ENCODE measurements at places on chromosomes 16 and 17.

DNA sequence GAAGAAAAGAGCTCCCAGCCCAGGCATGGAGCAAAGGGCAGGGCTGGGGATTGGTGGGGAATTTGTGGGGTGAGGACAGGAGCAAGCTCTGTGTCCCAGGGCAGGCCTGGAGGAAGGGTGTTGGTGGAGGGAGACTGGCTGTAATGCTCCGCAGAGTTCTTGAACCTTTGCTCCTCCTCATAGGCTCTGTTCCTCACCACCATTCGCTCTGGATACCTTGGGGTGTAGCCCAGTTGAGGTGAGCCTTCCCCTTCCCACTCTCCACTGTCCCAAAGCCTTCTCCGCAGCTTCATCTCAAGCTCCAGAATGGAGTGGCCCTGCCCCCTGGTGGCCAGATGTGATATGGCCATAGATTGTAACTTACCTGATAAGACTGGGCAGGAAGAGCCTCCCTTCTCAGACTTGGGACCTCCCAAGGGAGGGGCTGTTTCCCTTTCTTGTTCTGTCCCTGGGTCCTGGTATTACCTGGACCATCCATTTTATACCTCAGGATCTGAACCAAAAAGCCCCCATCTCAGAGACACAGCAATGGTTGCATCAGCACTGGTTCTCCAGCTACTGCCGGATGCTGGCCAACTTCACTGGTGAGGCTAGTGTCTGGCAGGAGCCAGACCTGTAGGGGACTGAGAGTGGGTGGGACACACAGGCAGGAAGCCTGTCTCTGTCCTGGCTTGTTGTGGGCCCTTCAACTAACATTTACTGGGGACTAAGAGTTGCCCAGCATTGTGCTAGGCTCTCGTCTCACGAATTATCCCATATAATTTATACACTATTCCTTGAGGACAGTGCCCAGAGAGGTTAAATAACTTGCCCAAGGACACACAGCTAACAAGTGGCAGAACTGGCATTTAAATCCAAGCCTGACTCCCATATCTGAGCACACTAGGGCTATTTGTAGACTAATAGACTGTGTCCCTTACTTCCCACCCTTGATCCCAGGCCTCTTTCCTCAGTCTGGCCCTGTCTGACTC, 19.1 kb upstream of the STAC2 start:
- peak; percentile 95 for DNase-seq

GRCh38 chr16:67731071-67731752, 12.1 kb upstream of the GFOD2 start:
- no peak for DNase-seq

DNA sequence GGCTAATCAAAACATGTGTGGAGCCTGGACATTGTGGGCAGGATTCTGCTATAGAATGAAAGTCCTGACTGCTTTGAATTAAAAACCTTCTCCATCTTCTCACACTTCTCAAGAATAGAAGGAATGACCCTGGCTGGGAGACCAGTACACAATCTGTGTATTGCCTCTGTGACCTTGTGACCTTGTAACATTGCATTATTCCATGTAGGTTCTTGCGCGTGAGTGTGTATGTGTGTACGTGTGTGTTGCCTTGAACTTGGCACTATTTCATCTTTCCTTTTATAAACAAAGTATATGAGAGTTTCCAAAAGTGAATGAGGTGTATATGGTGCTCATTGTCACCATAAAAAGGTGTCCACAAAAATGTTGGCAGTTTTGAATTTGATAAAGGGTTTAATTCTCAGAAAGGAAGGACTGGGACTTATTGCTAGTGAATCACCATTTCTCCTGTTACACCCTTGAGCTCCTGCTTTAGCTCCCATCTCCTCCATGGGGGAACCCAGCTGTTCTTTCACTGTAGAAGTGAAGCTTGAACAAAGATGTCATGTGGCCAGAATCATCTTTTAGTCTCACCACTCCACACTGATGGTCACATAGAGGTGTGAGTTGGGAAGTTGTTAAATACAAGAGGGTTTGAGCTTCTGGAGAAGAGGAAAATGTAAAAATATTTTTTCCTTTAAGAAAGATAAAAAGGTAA, 244.9 kb downstream of the FTO start:
- DNase-seq, result no peak

DNA sequence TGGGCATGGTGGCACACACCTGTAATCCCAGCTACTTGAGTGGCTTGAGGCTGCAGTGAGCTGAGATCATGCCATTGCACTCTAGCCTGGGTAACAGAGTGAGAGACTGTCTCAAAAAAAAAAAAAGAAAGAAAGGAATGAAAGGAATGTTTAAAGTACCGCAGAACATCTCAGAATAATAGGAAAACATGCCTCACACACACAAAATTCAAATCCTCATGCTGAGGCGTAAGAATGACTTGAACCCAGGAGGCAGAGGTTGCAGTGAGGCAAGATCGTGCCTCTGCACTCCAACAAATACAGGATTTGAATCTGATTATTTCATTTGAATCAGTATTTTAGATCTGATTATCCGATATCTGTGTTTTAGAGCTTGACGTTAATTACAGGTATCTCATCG, 21.3 kb upstream of the GAA start:
- DNase-seq, result no peak

- no peak for DNase-seq
Observed at GRCh38 chr16:66701516-66701915, 5.0 kb upstream of the CMTM4 start.

GRCh38 chr17:80203471-80203963, 16.6 kb downstream of the SGSH start:
- DNase-seq, result no peak

DNA sequence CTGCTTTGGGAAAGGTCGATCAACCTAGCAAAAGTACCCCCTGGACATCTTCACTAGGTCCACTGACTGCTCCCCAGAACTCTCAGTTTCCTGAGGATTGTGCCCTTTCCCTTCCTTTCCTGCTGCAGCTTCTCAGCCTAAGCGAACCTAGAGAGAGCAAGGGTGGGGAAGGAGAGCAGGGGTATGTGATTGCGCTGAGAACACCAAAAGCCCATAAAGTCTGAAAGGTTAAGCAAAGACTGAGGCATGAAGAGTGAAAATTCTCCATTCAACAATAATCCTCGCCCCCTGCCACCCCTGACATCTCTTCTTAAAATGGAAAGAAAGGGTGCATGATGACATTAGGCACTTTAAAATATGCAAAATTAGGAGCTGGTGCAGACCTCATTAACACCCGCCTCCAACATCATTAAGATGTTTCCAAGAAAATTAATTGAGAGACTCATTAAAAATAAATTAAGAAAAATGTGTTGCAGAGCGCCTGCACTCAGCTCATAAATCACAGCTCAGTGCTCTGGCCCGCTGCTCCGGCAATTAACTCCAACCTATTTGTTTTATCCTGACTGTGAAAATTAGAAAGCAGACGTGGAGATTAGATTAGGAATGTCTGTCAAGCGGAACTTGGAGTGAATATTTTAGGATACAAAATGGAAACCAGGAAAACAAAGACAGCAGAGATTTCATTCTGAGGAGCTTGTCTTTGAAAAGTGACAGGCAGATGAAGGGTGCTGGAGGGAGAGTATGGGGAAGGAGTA, 49.1 kb upstream of the PMFBP1 start:
- peak; percentile 50 for DNase-seq

- DNase-seq, result peak; percentile 34
Observed at GRCh38 chr17:14919631-14920213, 345.4 kb downstream of the PMP22 start.

- no peak for DNase-seq
Observed at GRCh38 chr16:48035142-48035541, 120.7 kb downstream of the ABCC12 start.

GRCh38 chr16:8848939-8849391, 19.8 kb downstream of the CARHSP1 start:
- no peak for DNase-seq

DNA sequence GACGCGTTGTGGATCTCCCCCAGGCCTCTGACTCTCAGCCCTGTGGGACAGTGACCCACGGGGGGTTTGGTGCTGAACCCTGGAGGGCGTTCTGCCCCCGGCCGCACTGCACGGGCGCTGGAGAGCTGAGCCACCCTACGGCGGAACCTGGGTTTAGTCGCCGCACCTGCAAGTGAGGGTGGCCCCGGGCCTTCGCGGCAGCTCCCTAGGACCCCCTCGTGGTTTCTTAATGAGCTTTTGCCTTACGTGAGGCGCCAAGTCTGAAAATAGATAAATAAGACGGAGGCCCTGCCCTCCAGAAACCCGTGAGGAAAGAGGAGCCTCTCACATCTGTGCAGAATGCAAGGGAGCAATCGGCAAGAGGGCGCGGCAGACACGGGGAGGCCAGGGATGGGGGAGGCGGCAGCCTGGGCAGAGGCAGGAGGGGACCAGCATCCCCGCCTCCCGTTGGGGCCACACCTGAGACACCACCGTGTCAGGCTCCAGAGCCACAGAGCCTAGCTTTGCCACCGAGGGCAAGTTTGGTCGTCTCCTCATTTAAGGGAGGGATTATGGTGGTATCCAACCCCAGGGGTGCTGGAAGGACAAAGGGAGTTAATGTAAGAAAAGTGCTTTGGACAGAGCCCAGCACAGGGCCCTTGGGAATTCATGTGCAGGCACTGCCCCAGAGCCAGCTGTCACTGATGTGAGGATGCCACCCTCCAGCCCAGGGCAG, 153.2 kb upstream of the CHMP6 start:
- DNase-seq, result no peak

- no peak for DNase-seq
Observed at GRCh38 chr17:66135219-66135618, 56.7 kb downstream of the CEP112 start.

GRCh38 chr17:35786941-35787432, 8.5 kb downstream of the MMP28 start:
- no peak for DNase-seq

- no peak for DNase-seq
Observed at GRCh38 chr17:77857613-77858012, 100.9 kb upstream of the TNRC6C start.

- peak; percentile 61 for DNase-seq
Observed at GRCh38 chr16:17850581-17851250, 380.0 kb upstream of the XYLT1 start.

GRCh38 chr16:80719573-80719972, 84.8 kb downstream of the CDYL2 start:
- no peak for DNase-seq

DNA sequence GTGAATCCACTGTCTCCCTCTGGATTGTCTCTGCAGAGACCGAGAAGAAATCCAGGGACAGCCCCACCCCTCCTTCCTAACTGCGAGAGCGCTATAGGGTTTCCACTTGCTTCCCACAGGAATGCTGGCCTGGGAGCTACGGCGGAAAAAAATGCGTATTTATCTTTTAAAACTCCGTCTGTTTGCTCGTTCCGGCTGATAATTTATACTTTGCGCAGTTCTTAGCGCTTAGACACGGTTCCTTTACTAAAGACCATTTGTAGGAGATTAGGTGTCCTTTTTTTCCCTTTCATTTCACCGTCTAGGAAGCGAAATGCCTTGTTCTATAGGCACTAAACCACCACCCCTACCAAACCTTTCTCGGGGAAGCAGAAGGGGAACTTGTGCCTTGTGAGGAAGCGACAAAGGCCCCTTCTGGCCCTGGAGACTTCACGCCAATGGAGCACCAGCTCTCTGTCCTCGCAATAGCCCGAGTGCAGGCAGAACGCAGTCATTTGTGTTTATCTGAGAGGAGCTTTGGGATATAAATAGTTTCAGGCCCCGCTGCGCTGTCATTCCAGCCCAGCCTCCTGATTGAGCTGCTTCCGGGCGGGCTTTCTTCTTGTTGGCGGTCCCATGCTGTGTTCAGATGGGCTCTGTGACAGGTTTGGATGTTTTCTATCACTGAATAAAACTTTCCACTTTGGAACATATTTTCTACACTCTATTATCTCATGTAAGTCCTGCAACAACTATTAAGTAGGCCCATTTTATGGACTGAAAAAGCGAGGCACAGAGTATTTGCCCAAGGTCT, 791 bp upstream of the SUPT4H1 start:
- DNase-seq, result peak; percentile 75

GRCh38 chr16:85556456-85557082, 56.6 kb upstream of the GSE1 start:
- DNase-seq, result peak; percentile 71

- no peak for DNase-seq
Observed at GRCh38 chr17:20224379-20224778, 215.2 kb downstream of the SPECC1 start.

DNA sequence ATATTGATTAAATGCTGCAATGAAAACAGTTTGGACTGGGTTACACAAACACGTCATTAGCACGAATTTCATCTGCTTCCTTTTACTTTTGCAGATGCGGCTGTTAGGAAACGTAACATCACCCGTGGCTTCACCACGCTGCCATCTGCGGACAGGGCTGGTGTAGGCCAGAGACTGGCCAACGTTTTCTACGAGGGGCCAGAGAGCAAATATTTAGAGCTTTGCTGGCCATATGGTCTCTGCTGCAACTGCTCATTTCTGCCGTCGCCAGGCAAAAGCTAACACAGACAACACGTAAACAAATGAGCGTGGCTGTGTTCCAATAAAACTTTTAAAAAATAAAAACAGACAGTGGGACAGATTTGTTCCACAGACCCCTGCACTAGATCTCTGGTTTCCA, 96.6 kb downstream of the ENGASE start:
- no peak for DNase-seq

- no peak for DNase-seq
Observed at GRCh38 chr17:70353408-70354092, 184.2 kb downstream of the KCNJ2 start.

DNA sequence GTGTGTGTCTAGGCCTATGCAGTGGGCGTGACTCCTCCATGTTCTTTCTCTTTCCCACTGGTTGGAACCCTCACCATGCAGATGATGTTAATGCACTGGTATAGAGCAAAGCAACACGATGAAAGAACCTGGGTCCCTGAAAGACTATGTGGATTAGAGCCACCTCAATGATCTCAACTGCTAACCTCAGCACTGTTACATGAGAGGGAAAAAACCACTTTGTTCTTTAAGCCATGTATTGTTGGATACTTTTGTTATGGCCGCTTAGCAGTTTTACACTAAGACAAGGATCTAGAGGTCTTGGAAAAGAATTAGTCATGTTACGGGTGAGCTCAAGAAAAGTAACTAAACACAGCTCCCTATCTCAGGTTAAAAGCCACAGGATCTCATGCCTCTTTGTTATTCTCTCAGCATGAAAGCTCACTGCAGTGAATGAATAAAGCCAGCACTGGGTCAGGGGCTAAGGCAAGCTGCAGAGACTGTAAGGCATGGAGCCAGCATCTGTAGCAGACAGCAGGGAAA, 56.6 kb upstream of the RBBP6 start:
- DNase-seq, result no peak

DNA sequence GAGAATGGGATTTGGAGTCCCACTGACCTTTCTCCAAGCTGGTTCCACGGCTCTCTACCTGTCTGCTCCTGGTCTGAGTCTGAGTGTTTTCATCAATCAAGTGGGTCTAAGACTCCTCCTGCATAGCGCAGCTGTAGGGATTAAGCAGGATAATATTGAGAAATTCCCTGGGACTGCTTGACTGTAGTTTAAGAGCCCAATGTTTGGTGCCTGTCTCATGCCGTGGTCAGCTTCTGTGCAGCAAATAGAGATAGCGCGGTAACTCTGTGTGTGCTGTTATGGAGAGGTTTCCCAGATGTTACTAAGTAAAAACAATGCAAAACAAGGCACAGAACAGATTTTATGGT, 21.4 kb downstream of the RPTOR start:
- DNase-seq, result no peak

- no peak for DNase-seq
Observed at GRCh38 chr16:72860726-72861562, 187.0 kb downstream of the ZFHX3 start.
